ENCODE measurements at places on chromosomes 11 and 22.
A peak's percentile ranks its signal among the peaks of the same experiment; 100 is the strongest.

GRCh38 chr11:12421386-12421785, 44.0 kb downstream of the PARVA start:
- no peak for DNase-seq

GRCh38 chr11:112844517-112844916, 116.7 kb upstream of the NCAM1 start:
- DNase-seq, result no peak

- DNase-seq, result peak; percentile 93
Measured at GRCh38 chr22:36365020-36365411, 22.8 kb downstream of the MYH9 start.

- no peak for DNase-seq
Measured at GRCh38 chr11:132911186-132911585, 621.1 kb downstream of the OPCML start.

DNA sequence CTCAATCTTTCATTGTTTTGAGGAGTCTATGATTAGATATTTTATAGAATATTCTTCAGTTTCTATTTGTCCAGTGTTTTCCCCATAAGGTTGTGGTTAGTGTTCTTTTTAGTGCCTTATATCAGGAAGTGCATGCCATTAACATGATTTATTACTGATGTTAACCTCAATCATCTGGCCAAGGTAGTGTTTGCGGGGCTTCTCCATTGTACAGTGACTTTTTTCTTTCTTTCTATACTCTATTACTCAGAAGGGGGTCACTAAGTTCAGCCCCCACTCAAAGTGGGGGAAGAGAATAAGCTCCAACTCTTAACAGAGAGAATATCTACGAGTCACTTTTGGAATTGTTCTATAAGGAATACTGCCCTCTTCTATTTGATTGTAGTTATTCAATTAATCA, 415.8 kb downstream of the DYNC2H1 start:
- no peak for DNase-seq

GRCh38 chr11:88604260-88604659, 266.7 kb upstream of the CTSC start:
- DNase-seq, result no peak

GRCh38 chr22:41240377-41241132, at the start of gene CHADL:
Gene CHADL (minus strand): TSS chr22:41240931. CDS start chr22:41240881, 50 bp downstream.
- no peak for DNase-seq

- DNase-seq, result no peak
Measured at GRCh38 chr22:25492162-25492561, 72.3 kb upstream of the GRK3 start.

DNA sequence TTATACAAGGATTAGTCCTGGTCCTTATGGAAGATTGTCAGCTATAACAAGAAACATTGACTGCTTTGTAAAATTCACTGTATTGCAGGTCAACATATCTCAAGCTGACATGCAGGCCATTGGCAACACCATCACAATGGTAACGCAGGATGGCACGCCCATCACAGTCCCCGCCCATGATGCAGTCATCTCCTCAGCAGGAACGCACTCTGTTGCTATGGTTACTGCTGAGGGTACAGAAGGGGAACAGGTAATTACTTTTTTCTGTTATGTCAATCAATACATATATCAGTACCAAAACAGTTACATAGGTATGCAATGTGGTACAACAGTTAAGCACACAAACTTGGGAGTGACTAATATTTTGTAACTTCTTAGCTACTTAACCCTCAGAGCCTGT, 55.3 kb downstream of the ZNF143 start:
- DNase-seq, result no peak

DNA sequence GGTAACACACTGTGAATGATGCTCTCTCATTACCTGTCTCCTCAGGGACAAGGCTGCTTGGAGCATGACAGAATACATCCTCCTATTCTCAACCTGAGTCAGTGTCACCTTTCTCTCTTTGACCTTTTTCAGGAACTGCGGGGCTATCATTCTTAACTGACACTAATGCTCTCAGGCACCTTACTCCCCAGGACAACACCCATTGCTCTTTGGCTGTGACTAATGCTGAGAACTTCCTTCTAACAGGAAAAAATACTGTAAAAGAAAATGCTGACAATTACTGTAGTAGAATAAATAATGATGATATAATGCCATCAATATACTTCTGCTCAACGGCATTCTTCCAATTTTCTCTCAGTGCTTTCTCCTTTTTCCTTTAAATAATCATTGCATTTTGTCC, 2082.7 kb upstream of the RAG2 start:
- no peak for DNase-seq

DNA sequence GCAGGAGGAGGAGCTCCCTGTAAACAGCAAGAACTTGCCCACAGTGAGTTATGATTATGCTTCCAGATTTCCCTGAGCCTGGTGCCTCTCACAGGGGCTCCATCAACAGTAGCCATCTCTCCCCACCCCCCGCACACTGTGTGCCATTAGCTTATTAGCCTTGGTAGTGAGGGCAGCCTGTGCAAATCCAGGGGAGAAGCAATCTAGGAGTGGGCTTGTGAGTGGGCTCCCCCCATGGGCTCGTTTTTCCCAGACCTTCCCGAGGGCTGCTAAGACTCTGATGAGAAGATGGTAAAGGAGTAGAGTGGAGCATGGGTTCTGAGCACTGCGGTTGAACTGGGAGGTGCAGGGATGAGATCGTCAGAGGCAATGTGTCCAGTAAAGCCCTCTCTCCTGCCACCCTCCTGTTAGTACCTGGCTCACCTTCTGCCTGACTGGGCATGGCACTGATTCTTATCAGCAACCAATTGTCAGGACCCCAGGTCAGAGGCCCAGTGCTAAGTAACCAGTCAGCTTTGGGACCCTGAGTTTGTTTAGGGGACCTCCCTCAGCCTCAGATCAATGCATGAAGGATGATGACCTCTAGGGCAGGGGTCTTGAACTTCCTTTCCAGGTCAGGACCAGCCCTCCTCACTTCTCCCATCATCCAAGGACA, 38.4 kb upstream of the TP53I11 start:
- DNase-seq, result no peak
